ENCODE measurements at places on chromosomes 3 and 15. TPM values are rescaled to one million over a fixed set of nuclear protein-coding genes. Genes with fewer than 3 reads are reported as not detected.

Gene PEX5L
- total RNA-seq, result 0.34 TPM

Gene TSEN2
- total RNA-seq, result 13.2 TPM

Gene DENND6A
- 31.5 TPM for total RNA-seq

Gene NDN
- 95.6 TPM for total RNA-seq

Gene CLRN1
- total RNA-seq, result not detected

Gene HIGD2B
- total RNA-seq, result not detected

Gene NR1I2
- total RNA-seq, result 0.68 TPM

Gene HTR3E
- not detected for total RNA-seq

Gene TPRG1
- 36.0 TPM for total RNA-seq

Gene CSTA
- 6.6 TPM for total RNA-seq

Gene CNBP
- total RNA-seq, result 471 TPM

Gene GOLGA6L7
- total RNA-seq, result not detected

Gene DPPA2
- total RNA-seq, result not detected

Gene CA12
- 1.6 TPM for total RNA-seq

Gene BUB1B
- not detected for total RNA-seq

Gene SPRED1
- total RNA-seq, result 23.4 TPM

Gene TP63
- total RNA-seq, result 0.44 TPM

Gene FETUB
- not detected for total RNA-seq

Gene TRIM69
- total RNA-seq, result 14.8 TPM

Gene GOLGA6B
- not detected for total RNA-seq

Gene ACAD11
- 39.0 TPM for total RNA-seq

Gene MNS1
- total RNA-seq, result 1.8 TPM

Gene SLC6A1
- total RNA-seq, result 2.3 TPM

Gene CIB1
- 32.1 TPM for total RNA-seq

Gene AHSG
- not detected for total RNA-seq

Gene CTXND1
- not detected for total RNA-seq

Gene FGD5
- total RNA-seq, result 22.2 TPM

Gene MESD
- 18.8 TPM for total RNA-seq

Gene GJD2
- total RNA-seq, result not detected

Gene FGF7
- 29.2 TPM for total RNA-seq

Gene SLC28A2
- not detected for total RNA-seq

Gene CCR1
- 8.7 TPM for total RNA-seq

Gene CLK3
- 90.6 TPM for total RNA-seq

Gene SRGAP3
- total RNA-seq, result 1.6 TPM

Gene PLA2G4E
- total RNA-seq, result not detected

Gene CHRM5
- not detected for total RNA-seq

Gene PLA2G4D
- not detected for total RNA-seq

Gene PCOLCE2
- 227 TPM for total RNA-seq

Gene PLXND1
- 214 TPM for total RNA-seq

Gene IDH3A
- total RNA-seq, result 96.8 TPM

Gene MGLL
- total RNA-seq, result 134 TPM

Gene ZPLD1
- total RNA-seq, result not detected

Gene WNT7A
- not detected for total RNA-seq

Gene STAB1
- total RNA-seq, result 187 TPM

Gene PRRT3
- 1.2 TPM for total RNA-seq

Gene GREM1
- total RNA-seq, result 1.1 TPM

Gene BOC
- total RNA-seq, result 46.5 TPM

Gene MAP1A
- total RNA-seq, result 13.8 TPM

Gene BDH1
- total RNA-seq, result 15.5 TPM

Gene SEMA3F
- total RNA-seq, result 32.8 TPM

Gene COLQ
- total RNA-seq, result 5.1 TPM

Gene ERICH6
- total RNA-seq, result not detected

Gene RAB6B
- 5.5 TPM for total RNA-seq

Gene CFAP20DC
- total RNA-seq, result 2.7 TPM

Gene FBXW12
- total RNA-seq, result not detected

Measured in subcutaneous adipose tissue (tissue), 4 donors.